ENCODE measurements at places on chromosomes 3 and 15. TPM values are rescaled to one million over a fixed set of nuclear protein-coding genes. Genes with fewer than 3 reads are reported as not detected.

Gene CELSR3
- 0.16 TPM for total RNA-seq

Gene LRTM1
- total RNA-seq: not detected

DNA sequence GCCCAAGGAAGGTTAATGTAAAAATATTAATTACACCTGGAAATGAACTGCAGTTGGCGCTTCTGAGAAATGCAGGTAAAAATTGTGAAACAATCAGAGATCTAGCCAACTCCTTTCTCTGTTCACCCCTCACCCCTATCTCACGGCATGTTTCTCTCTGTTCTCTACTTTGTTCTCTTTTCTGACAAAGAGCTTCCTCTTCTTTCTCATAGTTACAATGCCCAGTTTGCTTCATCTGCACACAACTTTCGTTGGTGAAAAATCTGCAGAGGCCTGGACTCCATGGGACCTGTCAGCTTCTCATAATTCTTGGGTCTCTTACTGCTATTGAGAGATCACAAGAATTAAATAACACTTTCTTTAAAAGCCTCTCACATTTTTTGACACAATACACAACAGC is 212.9 kb upstream of the LRRN1 start:
- DNase-seq: no peak

DNA sequence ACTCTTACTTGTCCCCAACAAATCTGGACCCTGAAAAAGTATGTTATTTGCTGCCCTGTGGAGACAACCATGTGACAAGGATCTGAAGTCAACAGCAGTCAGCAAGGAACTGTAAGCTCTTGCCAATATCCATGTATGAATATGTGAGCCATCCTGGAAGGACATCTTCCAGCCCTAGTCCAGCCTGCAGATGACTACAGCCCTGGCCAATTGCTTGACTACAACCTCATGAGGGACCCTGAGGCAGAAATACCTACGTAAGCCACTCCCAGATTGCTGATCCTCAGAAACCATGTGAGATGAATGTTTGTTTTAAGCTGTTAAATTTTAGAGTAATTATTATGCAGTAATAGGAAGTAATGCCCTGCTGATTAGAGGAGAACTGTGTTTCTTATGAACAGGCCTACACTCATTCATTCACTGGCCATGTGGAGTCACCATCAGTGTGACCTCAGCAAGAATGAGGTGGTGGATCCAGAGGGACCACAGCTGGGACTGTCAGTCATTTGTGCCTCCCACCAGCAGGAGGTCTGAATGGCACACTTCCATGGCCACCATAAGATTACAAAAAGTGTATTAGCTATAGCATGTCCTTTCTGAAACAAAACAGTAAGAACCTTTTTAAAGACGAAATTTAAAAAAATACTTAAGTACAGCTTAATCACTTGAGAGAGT is 92.6 kb downstream of the TFDP2 start:
- DNase-seq: no peak

GRCh38 chr3:122535964-122536631 is 21.4 kb upstream of the KPNA1 start:
- DNase-seq: no peak

Data from Right ventricle myocardium superior (tissue), 1 donor.